CD4-positive, alpha-beta T cell (primary cell): ENCODE measurements at places on chromosomes 11 and 22.

GRCh38 chr11:15613789-15614188 lies 499.1 kb downstream of the INSC start:
- no peak for DNase-seq

DNA sequence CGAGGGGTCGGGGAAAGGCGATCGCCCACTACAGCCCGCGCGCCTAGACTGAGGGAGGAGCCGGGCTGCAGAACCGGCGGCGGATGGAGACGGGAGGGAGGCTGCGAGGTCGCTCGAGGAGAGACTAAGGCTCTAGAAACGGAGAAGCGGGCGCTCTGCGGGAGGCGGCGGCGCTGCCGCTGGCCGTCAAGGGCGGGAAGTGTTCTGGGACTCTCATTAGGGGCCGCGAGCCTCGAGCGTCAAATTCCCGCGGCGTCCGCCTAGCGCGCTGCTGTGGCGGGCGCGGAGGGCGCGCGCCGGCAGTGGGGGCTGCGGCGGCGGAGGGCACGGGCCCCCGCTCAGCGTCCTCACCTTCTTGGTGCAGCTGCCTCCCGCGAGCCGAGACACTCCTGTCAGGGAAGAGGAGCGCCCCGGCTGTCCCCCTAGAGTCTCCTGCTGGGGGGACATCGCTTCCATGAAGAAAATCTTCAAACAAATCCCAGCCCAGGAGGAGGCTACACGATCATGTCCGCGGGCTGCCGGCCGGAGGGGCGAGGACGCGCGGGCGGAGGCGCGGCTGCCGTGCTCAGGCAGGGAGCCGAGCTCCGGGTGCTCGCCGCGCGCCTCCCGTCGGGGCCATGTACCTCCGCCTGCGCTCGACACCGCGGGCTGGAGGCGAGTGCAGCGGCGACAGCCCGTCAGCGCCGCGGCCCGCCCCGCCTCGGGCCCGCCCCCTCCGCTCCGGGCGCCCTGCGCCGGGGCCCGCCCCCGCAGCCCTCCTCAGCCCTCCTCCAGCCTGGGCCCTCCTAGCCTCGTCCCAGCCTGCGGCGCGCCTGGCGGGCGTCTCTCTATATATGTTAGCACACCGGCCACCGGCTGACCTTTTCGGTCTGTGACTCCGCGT lies at the start of gene ARHGAP20:
ARHGAP20 (minus strand) TSS at position 662 of the 883 bp plus-strand sequence; CDS start at position 456, 206 bp downstream.
- DNase-seq: no peak

DNA sequence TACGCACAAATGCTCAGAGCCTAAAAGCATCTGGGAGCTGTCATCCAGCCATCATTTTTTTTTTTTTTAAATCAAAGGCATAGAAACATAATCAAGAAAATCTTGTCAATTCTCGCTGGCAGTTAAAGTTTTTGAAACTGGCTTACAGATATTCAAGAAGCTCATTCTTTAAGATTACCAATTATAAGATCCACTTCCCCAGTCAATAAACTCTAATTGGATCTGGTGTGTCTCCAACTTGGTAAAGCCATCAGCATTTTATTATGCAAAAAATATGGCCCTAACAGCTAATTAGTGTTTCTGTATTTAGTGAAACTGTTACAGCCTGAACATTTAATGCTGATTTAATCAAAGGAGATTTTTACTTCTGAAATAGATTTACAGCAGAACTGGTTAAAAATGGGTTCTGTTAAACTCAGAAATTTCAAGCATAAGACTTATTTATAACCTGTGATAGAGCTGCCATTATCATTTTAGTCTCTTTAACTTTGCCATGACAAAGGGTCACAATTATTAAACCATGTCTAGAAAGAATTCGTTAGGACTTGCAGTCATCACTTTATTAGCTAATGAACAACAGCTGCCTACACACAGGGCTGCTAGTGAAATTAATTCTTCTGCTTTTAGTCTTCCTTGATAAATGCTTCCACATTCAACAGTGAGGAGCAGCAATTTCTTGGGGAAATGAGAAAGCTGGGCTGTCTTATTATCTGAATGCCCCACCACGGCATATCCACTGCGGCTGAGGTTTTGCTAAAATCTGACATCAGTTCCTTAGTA lies 176.4 kb upstream of the PITPNB start:
- no peak for DNase-seq

DNA sequence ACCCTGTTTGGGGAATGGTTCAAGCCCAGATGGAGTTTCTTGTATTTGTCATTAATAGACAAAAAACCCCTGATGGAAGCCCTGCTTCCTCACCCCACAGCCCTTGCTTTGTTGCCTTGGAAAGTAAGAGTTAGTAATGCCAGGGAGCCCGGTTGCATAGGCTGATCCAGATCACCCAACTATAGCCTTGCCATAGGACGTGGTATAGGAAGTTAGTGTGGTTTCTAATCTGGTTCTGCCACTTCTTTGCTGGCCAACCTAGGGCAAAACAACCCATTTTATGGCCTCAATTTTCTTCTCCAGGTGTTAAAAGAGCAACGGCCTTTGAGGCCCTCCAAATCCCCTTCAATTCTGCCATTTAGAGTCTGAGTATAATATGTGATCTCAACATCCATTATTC lies 97.9 kb downstream of the STIM1 start:
- DNase-seq: no peak

GRCh38 chr11:124984512-124984854 lies 30.5 kb downstream of the CCDC15 start:
- DNase-seq: no peak
